ENCODE measurements at places on chromosomes 6 and 20.

DNA sequence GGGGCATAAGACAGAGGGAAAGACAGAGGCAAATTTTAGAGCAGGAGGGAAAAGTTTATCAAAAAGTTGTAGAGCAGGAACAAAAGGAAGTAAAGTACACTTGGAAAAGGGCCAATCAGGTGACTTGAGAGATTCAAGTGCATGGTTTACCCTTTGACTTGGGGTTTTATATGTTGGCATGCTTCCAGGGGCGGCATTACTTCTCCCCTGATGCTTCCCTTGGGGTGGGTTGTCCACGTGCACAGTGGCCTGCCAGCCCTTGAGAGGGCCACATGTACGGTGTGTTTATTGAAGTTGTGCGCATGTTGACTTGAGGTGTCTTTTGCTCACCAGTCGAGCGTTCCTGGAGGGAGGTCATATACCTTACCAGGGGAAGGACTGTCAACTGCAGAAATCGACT lies 259.5 kb upstream of the JARID2 start:
- no peak for DNase-seq

GRCh38 chr6:94350833-94351232 lies 931.5 kb upstream of the EPHA7 start:
- no peak for DNase-seq

- no peak for DNase-seq
These were observed 301.4 kb upstream of the TBX18 start for GRCh38 chr6:85065831-85066230.

DNA sequence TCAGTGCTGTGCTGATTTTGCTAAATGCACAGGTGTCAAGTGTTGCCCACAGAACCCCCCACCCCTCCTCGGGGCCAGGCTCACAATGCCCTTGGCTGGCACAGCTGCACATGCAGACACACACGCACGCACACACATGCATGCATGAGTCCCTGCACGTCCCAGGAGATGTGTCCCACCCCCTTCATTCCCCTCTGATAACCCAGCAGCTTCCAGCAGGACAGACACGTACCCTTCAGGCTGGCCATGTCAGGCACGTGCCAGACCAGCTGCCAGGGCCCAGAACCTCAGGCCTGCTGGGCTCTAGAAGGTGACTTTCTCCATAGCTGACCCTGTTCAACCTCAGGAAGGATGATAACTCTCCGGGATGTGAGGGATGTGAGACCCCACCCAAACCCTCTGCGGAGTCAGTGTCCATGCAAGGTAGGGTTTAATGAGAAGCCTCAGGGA lies 44.4 kb downstream of the MRPL14 start:
- DNase-seq: no peak

DNA sequence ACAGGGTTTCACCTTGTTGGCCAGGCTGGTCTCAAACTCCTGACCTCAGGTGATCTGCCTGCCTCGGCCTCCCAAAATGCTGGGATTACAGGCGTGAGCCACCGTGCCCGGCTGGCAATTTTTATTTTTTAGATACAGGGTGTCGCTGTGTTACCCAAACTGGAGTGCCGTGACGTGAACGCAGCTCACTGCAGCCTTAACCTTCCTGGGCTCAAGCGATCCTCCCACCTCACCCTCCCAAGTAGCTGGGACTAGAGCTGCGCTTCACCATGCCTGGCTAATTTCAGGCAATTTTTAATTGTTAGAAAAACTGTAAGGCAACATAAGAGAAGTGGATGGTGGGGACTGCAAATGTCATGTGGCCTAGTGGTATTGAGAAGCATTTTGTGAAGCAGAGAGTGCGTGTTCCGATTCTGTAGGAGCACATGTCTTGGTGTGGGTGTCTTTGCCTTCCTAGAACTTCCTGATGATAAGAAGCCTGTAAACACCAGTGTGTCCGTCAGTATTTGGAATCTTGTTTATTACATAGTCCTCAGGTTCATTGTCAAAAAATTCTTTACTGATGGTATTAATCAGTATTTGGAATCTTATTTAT lies 18.0 kb downstream of the JARID2 start:
- no peak for DNase-seq

DNA sequence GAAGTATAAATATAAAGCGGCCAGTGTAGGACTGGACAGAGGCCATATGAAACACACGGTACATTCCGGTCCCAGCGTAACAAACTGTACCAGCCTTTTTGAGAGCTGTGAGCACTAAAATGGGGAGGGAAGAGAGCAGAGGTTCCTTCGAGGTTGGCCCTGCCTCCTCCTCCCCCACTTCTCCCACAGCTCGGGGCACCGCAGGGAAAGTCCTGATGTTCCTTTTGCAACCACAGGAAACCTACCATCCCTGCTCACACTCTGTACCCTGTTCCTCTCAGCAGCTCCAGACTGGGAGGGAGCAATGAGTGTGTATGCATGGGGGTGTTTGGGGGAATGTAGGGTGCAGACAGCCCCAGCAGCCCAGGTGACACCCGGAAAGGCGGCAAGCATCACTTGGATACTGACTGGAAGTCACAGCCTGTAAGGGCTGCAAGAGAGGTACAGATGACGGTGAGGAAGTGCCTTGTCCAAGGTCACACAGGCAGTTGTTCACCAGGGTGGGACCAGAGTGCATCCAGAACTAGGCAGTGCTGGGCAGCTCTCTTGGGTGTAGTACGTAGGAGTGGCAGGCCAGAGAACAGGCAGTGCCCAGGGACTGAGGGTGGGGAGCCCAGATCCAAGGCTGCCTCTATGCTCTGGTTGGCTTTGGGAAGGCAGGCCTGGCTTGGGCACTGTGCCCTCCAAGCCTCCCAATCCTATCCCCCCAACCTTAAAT lies 11.0 kb upstream of the ARMC12 start:
- DNase-seq: no peak

GRCh38 chr6:108163644-108164542 lies 1.9 kb upstream of the NR2E1 start:
- no peak for DNase-seq

GRCh38 chr6:30759575-30760239 lies 15.4 kb upstream of the IER3 start:
- DNase-seq: no peak

- DNase-seq: no peak
These were observed 45.9 kb downstream of the IGF2R start for GRCh38 chr6:160014869-160015182.

GRCh38 chr6:166019214-166019613 lies 148.4 kb downstream of the TBXT start:
- no peak for DNase-seq

DNA sequence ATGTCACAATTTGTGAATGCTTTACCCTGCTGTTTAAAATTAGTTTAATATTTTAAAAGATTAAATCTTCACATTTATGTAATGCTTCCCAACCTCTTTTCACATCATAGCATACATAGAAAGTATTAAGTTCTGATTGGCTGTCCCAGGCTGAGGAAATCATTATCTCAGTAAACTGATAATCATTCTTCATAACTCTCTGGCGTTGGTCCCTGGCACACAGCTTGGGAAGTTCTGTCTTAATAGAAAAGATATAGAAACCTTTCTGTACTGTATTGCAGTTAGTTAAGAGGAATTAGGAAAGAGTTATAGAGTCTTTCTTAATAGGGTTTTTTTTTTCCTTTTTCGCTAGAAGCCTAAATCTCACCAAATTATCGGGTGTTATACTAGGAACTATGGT lies 85.4 kb downstream of the CBFA2T2 start:
- no peak for DNase-seq

- no peak for DNase-seq
These were observed 31.5 kb downstream of the CFAP61 start for GRCh38 chr20:20083807-20084206.

DNA sequence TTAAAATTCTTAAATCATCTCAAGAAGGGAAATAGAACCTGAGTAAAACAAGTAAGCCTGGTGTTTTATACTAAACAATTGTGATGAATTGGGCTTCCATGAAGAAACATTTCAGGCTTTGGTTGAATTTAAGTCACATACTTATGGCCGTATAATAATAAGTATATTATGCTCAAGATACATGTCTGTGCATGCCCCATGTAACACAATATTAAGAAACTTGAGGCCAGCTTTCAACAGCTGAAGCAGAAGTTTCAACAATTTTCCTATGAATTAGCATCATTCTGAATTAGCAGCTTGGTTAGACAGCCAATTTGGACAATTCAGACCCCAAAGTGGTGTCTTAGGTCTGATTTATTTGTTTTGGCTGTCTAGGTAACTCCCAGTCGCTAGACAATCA lies 243.7 kb downstream of the MYLK4 start:
- DNase-seq: no peak

DNA sequence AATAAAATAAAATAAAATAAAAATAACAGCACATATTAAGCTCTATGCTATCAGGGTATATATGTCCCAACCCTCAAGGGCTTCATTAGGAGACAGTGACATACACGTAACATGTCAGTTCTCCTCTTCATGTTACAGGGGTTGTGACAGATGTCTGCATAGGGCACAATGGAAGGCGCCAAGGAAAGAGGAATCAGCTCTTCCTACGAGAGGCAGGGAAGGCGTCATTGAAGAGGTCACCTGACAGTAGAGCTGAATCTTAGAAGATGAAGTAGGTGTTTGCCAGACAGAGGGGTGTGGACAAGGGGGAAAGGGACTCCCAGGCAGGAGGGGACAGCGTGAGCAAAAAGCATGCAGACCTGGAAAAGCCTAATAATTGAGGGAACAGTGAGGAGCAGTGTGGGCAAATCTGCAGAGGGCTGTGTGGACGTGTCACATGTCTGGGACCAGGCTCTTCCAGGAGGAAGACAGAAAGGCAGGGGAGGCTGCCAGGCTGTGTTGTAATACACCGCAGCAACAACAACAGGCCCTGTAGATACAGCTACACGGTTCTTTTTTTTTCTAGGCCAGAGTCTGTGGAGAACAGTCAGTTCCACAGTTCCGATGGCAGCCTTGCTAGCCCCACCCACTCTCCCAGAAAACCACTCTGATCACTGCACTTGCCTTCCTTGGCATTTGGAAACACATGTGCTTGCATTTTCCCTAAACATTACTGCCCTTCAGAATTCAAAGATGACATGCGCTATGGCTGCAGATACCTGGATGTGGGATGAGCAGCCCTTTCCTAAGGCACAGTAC lies 2.5 kb upstream of the FKBP5 start:
- DNase-seq: no peak

GRCh38 chr6:133129556-133129955 lies 111.6 kb upstream of the EYA4 start:
- DNase-seq: no peak

GRCh38 chr20:50915424-50915823 lies 15.8 kb downstream of the ADNP start:
- no peak for DNase-seq

DNA sequence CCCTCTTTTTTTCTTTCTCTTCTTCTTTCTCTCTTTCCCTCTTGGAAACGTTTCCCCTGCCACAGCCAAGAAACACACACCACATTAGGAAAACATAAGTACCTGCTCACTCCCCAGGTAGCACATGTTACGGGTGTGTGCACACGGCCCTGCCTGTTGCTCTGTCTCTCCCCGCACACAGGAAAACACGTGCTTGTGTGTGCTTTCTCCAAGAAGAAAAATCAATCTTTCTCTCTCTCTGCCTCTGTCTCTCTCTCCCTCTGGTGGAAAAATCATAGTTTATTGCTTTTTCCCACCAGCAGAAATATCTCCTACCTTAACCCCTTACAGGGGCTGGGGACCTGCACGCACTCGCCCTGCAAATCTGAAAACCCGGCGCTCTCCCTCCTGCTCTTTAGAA lies 102.3 kb downstream of the EDN3 start:
- peak; percentile 11 for DNase-seq

GRCh38 chr6:170438861-170439260 lies 114.2 kb downstream of the PSMB1 start:
- DNase-seq: no peak

DNA sequence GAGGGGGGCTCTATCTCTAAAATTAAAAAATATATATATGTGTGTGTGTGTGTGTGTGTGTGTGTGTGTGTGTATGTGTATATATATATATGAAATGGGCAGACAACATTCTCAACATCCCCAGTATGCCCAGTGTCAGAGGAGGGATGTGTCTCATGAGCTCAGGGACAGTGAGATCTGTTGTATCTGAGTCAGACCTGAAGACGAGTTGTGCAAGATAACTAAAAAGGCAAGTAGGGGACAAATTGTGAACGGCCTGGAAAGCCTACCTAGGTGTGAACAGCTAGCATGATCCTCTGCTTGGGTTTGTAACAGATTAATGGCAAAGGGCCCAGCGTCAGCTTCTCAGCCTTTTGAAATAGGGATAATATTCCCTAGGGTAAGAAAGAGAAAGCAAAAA lies 124.3 kb downstream of the FAXC start:
- no peak for DNase-seq

DNA sequence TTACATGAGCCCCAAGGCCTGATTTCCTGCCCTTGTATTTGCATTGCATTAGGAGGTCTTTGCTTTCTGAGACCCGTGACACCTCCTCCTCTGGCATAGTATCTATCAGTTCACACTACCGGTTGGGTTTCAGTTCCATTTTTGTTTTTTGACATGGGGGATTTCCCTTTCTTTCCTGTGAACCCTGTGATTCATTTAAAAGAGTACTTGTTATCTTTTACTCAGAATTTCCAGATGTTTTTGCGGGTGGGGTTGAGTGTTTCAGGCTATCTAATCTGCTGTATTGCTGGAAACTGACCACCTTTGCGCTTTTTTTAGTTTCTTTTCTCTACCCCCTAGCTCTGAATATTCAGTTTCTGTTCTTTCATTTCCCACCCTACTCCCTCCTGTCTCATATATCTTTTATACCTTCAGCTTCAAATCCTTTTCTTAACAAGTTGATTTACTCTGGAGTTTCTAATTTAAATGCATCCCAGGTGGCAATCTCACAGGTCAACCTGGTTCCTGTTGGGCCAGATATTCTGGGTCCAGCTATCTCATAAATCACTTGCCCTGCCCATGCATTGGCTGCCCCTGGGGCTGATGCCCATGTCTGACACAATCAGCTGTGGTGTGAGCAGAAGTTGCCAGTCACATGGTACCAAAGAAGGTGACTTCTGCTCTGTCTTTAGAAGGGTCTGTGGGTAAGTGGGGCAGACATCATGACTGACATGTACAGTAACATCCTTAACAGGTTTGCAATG lies 14.3 kb upstream of the NCOA3 start:
- peak; percentile 77 for DNase-seq

DNA sequence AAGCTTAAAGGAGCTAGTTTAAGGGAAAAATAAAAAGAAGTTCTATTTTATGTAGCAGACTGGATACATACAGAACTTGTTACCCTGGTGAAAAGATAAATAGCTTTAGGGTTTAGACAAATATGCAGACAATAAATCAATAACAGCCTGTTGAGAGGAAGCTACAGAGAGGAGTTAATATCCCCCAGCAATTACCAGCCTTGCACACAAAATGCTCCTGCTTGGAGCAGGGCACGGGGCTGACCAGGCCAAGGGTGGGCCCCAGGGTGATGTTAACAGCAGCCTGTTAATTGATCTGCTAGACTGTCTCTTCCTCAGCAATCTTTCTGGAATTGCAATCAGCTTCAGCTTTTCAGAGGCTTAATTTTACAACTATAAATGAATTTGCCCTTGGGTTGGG lies 125.1 kb upstream of the SOX4 start:
- no peak for DNase-seq

GRCh38 chr20:1341561-1342265 lies 12.8 kb upstream of the SDCBP2 start:
- no peak for DNase-seq

- peak; percentile 1 for DNase-seq
These were observed 35.2 kb downstream of the PLCG1 start for GRCh38 chr20:41172296-41173140.

All from activated CD4-positive, alpha-beta T cell treated with anti-CD3 and anti-CD28 coated beads for 48 hours (primary cell).